ENCODE measurements at places on chromosomes 12 and 14.

GRCh38 chr14:70282666-70283065 is 76.8 kb downstream of the COX16 start:
- no peak for DNase-seq

DNA sequence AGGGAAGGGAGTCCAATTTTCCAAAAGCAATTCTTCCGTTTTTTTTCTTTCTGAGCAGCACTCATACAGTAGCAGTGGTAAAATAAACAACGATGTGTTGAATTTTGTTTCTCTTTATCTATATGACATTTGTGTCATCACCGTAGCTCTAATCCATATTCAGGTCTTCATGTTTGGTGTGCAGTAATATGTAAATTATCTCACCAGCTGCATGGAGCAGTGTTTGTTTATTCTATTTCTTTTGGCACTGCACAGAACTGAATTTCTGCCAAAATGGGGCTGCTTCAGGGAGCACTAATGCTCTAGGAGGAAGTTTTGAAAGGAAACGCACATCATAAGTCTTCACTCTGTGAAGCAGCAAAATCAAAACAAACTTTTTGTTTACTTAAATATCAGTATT is 130.0 kb upstream of the NPAS3 start:
- peak; percentile 63 for DNase-seq

GRCh38 chr12:17344649-17345048 is 738.7 kb upstream of the LMO3 start:
- no peak for DNase-seq

DNA sequence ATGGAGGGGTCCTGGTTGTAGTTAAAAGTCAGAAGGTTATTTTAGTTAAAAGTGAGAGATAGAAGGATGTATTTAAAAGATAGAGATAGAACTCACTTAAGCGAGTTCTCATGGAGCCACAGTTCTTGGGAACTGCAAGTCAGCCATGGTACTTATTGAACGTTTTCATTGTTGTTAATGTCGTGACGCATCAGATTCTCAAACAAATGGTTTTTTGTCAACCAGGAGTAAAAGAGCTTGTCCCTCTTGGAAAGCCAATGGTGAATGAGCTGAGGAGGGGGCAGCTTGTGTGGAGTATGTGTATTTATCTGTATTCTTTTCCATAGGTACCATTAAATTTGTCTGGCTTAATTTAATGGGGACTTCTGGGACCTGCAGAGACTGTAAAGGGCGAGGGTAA is 68.6 kb downstream of the FIGNL2 start:
- no peak for DNase-seq

DNA sequence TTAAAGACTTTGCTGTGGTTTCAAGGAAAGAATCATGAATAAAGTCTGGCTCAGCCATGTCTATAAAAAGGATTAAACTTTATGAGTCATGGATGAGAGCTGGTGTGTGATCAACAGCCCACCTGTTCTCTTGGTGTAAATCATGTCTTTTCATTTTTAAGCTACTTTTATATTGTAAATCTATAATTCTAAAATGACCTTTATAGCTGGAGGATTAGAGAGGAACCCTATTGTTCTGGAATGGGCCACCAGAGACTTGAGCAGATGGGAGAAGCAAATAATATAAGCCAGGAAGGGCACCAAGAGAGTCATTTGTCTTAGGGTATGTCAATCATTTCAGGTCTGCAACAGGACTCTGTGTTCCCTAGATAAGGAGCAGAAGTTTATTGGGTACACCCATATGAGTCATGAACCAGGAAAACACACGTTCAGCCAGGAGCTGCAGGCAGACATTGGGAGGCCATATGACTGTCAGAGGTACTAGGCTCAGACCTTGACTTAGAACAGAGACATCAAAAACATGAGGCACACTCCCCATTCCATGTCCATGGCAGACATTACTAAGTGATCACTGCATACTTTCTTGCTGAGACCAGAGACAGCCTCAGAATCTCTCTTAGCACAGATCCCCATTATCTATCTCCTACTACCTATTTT is 49.3 kb downstream of the NDUFA12 start:
- peak; percentile 77 for DNase-seq

DNA sequence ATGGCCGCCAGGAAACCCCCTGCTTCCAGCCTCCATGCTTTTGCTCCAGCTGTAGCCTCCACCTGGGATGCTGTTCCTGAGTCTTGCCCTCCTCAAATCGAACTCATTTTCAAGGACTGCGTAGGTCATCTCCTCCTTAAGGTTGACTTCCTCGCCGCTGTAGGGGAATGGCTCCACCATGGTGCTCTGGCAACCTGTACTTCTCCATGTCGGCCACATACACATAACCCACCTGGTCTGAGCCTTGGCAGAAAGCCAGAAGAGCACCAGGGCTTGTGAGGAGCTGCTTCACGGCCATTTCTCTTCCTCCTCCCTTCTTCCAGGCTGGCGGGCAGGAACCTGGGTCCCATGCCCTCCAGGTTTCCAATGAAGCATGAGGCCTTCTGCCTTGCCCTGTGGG is 36.7 kb upstream of the BEGAIN start:
- no peak for DNase-seq

GRCh38 chr12:100266585-100266834 is 369 bp downstream of the DEPDC4 start:
- DNase-seq = no peak

Measured in M059J (cell line).